ENCODE measurements at places on chromosomes 12 and 14. TPM values are rescaled to one million over a fixed set of nuclear protein-coding genes. Genes with fewer than 3 reads are reported as not detected.
A peak's percentile ranks its signal among the peaks of the same experiment; 100 is the strongest.

DNA sequence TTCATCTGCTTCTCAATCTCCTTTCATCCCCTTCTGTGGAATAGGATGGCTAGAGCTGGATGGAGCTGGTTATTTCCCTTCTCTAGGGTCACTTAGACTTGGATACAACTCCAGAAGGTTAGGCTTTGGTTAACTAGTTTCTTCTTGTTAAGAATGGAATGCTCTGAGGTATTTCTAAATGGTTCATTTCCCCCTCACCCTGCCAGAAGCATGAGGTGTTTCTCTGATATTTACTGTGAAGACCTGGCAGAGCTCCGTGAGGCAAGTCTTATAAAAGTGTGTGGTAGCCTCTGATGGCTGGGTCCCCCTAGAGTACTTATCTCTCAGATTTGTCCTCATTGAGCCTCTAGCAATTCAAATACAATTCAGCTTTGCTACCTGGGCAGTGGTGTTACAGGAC, 207.9 kb downstream of the SLC16A7 start:
- H3K36me3 ChIP-seq = no peaks in the 10 kb centered on the region
- no peak overlapping the region for H3K27ac ChIP-seq
- no peak for DNase-seq

Gene BCL2L14
- 6.5 TPM for total RNA-seq

DNA sequence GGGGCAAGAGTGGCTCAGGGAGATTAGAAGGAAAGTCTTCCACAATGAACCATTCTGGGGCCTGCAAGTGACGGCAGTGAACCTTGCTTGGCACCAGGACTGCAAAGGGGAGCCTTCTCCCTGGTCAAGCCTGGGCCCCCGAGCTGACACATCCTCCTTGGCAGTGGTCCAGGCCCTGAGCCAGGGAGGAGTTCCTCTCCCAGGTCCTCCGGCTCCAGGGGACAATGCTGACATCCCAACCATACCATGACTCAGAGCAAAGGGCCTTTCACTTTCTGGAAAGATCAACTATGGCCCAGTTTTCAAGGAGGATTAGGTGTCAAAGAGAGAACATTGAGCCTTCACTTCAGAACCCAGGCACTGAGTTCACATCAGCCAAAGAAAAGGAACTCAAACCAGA, 756.5 kb upstream of the TBX3 start:
- H3K36me3 ChIP-seq = no peaks in the 10 kb centered on the region
- no peaks in the 10 kb centered on the region for H3K4me1 ChIP-seq
- DNase-seq = no peak
- no peak overlapping the region for H3K27ac ChIP-seq
- no peak overlapping the region for H3K4me3 ChIP-seq
- H3K27me3 ChIP-seq = no peaks in the 10 kb centered on the region

Gene OR6C65
- total RNA-seq = not detected

Gene C14orf132
- 1.2 TPM for total RNA-seq

Gene HCAR2
- not detected for total RNA-seq

DNA sequence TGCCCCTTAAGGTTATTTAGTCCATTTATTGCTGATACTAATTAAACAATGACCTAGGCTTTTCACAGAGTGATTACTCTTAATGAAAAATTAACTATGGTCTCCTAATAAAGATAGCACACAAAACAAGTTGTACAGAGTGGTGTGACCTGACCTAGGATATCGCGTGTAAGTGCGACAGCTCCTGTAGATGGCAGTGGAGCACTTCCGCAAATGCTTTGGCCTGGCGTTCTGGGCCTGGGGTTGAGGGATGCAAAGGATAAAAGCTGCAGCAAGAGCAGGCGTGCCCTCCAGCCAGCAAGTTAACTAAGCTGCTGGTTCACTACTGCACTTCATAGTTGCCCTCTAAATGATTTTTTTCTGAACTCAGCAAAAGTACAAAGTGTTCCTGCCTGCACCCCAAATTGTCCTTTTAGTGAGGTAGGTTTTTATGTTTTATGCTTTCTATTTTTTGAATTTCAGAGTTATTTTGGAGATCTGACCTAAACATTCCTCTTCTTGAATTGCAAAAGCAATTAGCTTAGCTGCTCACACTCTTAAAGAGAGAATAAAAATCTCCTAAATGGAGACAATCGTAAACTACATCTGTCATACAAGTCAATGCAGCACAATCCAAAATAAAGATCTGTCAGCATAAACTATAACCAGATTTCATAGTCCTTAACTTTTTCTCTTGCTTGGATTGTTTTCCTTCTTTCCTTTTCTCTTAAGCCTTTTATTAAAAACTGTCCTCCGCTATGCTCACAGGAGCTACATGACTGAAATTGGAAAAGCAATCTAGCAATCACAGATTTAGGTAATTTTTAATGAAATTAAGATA, 379.6 kb downstream of the LRIG3 start:
- H3K27me3 ChIP-seq = no peaks in the 10 kb centered on the region
- no peaks in the 10 kb centered on the region for H3K4me1 ChIP-seq
- no peak overlapping the region for H3K4me3 ChIP-seq
- no peaks in the 10 kb centered on the region for H3K36me3 ChIP-seq
- no peak overlapping the region for H3K27ac ChIP-seq
- DNase-seq = peak; percentile 25

DNA sequence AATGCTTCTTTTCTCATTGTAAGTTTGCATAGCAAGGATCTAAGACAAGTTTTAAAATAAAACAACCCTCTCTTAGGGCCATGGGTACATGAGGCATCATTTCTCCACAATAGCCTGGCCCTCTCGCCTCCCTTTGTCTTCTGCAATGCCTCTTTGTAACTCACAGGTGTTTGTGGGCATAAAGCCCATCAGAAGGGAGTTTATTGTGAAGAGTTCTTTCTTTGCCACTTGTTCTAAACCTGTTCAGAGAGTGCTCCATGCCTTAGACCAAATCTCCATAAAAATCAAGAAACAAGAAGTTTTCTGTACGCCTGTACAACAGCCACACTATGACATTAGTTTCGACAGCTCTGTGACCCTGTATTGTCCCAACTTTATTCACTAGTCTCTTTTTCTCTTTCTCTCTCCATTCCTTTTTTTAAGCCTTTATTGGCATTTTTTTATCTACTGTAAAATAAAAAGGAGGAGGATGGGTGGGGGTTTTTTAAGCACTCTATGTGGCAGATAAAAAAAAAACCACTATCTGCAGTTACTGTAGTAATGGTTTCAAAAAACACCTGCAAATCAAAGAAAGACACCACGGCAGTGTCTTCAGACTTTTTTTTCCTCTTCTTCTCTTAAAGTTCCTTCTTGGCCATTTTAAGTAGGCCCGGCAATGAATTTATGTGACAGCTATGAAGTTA, 1.6 kb downstream of the C12orf42 start:
- peaks cover 11% of the 10 kb centered on the region for H3K4me1 ChIP-seq
- no peak overlapping the region for H3K27ac ChIP-seq
- peak overlapping the region; percentile 64 for H3K4me3 ChIP-seq
- no peak for DNase-seq
- no peaks in the 10 kb centered on the region for H3K36me3 ChIP-seq
- H3K27me3 ChIP-seq = peaks cover 42% of the 10 kb centered on the region

DNA sequence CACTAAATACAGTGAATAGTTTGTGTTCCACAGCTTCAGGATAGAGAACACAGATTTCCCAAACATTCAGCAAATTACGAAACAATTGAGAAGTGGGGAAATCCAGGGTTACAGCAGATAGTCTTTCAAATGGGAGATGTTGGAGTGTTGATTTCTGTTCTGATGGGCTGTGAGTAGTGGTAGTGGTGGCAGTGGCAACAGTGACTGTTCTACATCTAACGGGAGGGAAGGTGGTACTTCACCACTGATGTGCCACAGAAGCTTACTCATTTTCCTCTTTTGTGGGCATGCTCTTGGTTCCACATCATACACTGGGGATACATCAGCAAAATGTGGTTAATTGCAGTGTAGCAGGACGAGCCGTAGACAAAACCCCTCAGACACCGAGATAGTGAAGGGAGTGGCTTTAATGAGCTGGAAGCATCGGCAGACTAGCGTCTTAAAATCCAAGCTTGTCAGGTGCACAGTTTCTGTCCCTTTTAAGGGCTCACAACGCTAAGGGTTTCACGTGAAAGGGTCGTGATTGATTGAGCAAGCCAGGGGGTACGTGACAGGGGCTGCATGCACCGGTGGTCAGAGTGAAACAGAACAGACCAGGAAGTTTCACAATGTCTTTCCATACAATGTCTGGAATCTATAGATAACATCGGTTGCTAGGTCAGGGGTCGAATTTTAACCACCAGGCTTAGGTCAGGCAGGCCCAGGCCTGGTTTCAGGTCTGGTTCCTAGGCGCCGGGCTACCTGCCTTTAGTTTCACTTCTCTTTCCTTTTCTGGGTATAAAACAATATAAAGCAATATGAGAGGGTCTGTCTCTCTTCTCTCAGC, 330.6 kb upstream of the FBXO33 start:
- peaks cover 4% of the 10 kb centered on the region for H3K4me1 ChIP-seq
- H3K36me3 ChIP-seq = no peaks in the 10 kb centered on the region
- no peak overlapping the region for H3K4me3 ChIP-seq
- DNase-seq = no peak
- no peaks in the 10 kb centered on the region for H3K27me3 ChIP-seq

Gene CLEC14A
- total RNA-seq = not detected

- H3K4me3 ChIP-seq = no peak overlapping the region
- H3K36me3 ChIP-seq = no peaks in the 10 kb centered on the region
- no peaks in the 10 kb centered on the region for H3K4me1 ChIP-seq
- H3K27ac ChIP-seq = no peak overlapping the region
- no peak for DNase-seq
Observed at GRCh38 chr12:52533686-52534470, 13.7 kb upstream of the KRT5 start.

DNA sequence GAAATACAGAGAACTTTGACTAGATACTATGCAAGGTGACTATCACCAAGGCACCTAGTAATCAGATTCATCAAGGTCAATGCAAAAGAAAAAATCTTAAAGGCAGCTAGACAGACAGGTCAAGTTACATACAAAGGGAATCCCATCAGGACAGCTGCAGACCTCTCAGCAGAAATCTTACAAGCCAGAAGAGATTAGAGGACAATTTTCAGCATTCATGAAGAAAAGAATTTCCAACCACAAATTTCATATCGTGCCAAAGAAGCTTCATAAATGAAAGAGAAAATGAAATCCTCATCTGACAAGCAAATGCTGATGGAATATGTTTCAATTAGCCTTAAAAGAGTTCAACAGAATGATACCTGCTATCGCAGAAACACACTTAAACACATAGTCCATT, 913.7 kb downstream of the RPS29 start:
- no peaks in the 10 kb centered on the region for H3K36me3 ChIP-seq
- H3K4me1 ChIP-seq = no peaks in the 10 kb centered on the region
- no peak overlapping the region for H3K27ac ChIP-seq
- no peak overlapping the region for H3K4me3 ChIP-seq

- no peak for DNase-seq
- no peaks in the 10 kb centered on the region for H3K4me1 ChIP-seq
- no peaks in the 10 kb centered on the region for H3K36me3 ChIP-seq
- H3K4me3 ChIP-seq = no peak overlapping the region
- no peaks in the 10 kb centered on the region for H3K27me3 ChIP-seq
Observed at GRCh38 chr14:40847480-40847879, 759.2 kb upstream of the LRFN5 start.

GRCh38 chr12:124490584-124491305, 76.7 kb downstream of the NCOR2 start:
- peaks cover 14% of the 10 kb centered on the region for H3K4me1 ChIP-seq
- H3K4me3 ChIP-seq = no peak overlapping the region
- no peak for DNase-seq

DNA sequence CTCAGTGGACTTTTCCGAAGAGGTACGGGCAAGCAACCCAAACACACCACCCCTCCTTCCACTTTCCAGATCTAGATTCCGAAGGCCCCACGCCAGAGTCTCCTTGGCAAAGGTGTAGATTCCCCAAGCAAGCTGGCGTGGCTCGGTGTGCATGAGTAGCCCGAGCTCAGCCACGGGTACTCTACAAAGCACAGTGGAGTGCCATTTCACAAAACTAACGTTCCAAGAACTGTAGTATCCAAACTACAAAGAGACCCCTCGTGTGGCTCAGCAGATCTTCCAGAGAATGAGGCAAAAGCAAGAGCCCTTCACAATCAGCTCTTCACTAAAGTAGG, 72.1 kb downstream of the FOXN3 start:
- peaks cover 12% of the 10 kb centered on the region for H3K4me1 ChIP-seq
- H3K36me3 ChIP-seq = peaks cover 55% of the 10 kb centered on the region
- no peak for DNase-seq
- H3K4me3 ChIP-seq = no peak overlapping the region

DNA sequence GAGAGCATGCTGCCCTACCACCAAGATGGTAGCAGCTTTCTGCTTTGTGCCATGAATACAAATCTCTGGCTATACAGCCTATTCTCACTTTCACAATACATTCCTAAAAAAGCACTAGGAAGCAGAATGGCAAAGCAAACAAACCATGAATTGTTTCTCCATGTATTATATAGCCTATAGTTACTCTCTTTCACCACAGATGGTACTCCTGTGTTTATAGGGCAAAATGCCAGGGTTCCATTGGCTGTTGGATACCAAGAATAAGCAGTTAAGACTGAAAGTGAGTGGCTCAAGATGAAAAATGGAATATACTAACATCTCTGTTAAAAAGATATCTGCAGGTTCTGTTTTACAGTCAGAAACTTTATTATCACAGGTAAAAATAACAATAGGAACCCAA, 11.1 kb downstream of the ARF3 start:
- no peak overlapping the region for H3K4me3 ChIP-seq
- H3K27me3 ChIP-seq = no peaks in the 10 kb centered on the region
- no peak overlapping the region for H3K27ac ChIP-seq
- peaks cover 11% of the 10 kb centered on the region for H3K36me3 ChIP-seq

Gene SLC6A15
- not detected for total RNA-seq

GRCh38 chr14:104970231-104971068, 7.7 kb downstream of the AHNAK2 start:
- no peak overlapping the region for H3K27ac ChIP-seq
- H3K4me3 ChIP-seq = no peak overlapping the region
- no peaks in the 10 kb centered on the region for H3K4me1 ChIP-seq
- peaks cover 3% of the 10 kb centered on the region for H3K27me3 ChIP-seq
- H3K36me3 ChIP-seq = no peaks in the 10 kb centered on the region
- DNase-seq = no peak

- H3K4me3 ChIP-seq = no peak overlapping the region
- DNase-seq = no peak
- no peaks in the 10 kb centered on the region for H3K36me3 ChIP-seq
Observed at GRCh38 chr14:77623201-77623600, 6.8 kb upstream of the SPTLC2 start.

DNA sequence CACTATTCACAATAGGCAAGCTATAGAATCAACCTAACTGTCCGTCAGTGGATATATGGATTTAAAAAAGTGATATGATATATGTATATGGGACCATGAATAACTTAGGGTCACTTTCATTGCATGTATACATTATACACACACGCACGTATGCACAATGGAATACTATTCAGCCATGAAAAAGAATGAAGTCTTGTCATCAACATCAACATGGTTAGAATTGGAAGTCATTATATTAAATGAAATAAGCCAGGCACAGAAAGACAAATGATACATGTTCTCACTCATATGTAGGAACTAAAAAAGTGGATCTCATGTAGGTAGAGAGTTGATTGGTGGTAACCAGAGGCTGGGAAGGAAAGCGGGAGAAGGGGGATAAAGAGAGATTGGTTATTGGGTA, 234.3 kb downstream of the VRK1 start:
- H3K4me3 ChIP-seq = no peak overlapping the region
- DNase-seq = no peak
- peaks cover 28% of the 10 kb centered on the region for H3K27me3 ChIP-seq
- peaks cover 3% of the 10 kb centered on the region for H3K4me1 ChIP-seq
- no peak overlapping the region for H3K27ac ChIP-seq

All from activated CD4-positive, alpha-beta T cell treated with anti-CD3 and anti-CD28 coated beads, Interleukin-2, amount 10 ng/mL, durations not matched to agents 7 days and 5 days (primary cell).